Stimulated activated CD8-positive, alpha-beta memory T cell treated with anti-CD3 and anti-CD28 coated beads, Interleukin-12 subunit alpha, Interleukin-12 subunit beta, amount 100 ng/mL, for 4 hours (primary cell): ENCODE measurements at places on chromosomes 5 and 9.

DNA sequence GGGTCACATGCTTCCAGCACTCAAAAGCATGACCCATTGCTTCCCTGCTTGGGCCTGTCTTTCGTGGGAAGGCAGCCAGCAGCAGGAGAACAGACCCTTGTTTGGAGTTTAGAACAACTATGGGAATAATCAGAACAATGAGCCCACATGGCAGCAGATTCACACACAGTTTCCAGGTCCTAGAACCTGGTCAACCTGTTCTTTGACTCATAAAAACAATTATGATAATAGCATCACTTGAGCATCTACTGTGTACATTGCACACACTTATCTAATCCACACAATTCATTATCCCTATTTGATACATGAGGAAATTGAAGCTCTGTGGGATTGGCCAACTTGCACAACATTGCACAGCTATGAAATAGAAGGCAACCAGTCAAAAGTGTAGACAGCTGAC is 41.7 kb downstream of the KLF4 start:
- DNase-seq: no peak

GRCh38 chr9:8205576-8205975 is 406.0 kb upstream of the DMAC1 start:
- DNase-seq: no peak

- DNase-seq: no peak
These were observed 162.2 kb upstream of the MEF2C start for GRCh38 chr5:89045216-89045615.

DNA sequence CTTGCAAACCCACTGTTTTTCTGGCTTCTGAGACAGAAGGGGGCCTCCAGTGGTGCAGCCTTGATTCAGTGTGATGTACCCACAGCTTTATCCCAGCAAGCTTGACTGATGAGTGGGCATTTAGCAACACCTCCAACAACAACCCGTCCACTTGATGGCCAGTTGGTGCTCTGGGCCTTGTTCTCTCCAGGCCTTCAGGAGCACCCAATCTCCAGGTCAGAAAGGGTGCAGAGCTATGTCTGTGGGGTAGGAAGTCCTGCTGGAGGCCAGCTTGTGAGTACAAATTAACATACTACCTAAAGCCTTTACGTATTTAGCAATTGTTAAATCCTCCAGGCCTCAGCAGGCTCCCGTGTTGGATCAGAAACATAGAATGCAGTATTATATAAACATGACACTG is 10.1 kb upstream of the TRIM52 start:
- no peak for DNase-seq

DNA sequence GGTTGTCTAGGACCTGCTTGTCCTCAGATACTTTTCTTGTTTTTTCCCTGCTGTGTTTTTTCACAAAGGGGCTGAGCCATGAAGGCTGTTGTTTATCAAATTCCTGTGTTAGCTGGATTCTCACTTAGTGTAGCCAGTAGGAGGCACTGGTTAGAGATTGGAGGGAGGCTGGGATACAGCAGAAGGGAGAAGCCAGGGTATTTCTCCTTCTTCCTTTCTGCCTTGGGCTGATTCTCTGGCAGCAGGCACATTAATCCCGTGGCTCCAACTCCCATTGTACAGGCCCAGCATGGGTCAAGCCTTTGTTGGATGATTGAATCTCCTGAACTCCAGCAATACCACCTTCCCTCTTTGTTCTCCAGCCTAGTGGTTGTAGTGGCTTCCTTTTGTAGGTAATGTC is 46.4 kb upstream of the FAM170A start:
- DNase-seq: no peak

GRCh38 chr5:148882332-148882731 is 55.9 kb downstream of the ADRB2 start:
- no peak for DNase-seq

DNA sequence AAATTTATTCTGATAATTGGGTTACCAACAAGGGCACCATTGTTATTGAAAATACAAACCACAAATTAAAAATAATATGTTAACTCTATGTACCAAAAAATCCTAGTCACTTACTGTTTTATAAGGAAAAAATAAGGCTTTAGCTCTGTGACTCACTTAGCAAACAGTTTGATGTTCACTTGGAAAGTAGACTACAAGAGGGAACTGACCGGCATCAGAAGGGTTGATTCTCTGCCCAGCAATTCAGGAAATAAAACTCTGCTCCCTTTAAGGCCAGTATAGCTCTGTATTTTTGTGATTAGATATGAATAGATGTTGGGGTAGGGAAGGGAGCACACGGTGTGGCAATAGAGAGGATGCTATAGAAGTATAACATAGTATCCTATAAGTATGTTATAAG is 671.3 kb downstream of the LRRC70 start:
- no peak for DNase-seq

DNA sequence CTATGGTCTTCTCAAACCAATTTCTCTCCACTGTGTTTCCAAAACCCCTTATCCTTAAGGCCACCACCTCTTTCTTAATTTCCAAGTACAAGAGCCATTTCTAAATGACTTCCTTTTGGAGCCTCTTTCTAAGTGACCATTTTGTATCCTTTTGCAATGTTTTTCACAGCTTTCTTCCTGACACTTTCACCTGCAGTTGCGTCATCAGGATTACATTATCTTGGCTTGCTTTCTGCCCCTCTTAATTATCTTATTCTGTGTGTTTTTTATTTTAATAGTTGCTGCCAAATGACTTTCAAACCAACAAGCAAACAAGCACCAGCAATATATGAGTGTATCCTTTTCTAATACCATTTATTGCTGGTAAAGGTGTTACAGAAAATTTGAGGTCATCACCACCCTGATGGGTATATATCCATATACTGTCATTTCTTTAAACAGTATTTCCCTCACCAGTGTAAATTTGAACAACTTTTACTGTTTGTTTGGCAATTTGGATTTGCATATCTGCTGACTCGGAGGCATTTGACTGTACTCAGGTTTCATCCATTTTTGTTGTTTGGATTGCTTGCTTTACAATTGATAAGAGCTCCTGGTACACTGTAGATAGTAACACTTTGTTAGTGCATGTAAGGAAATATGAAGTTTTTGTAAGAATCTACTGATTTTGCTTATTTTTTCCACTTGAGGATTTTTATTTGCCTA is 5.4 kb upstream of the ANXA1 start:
- DNase-seq: no peak

GRCh38 chr9:69946800-69947437 is 96.7 kb upstream of the MAMDC2 start:
- no peak for DNase-seq

- no peak for DNase-seq
These were observed 49.5 kb upstream of the SARDH start for GRCh38 chr9:133787754-133788025.
